Spinal cord (tissue), 10 donors: ENCODE measurements at places on chromosomes 7 and 10. TPM values are rescaled to one million over a fixed set of nuclear protein-coding genes. Genes with fewer than 3 reads are reported as not detected.
A peak's percentile ranks its signal among the peaks of the same experiment; 100 is the strongest.

GRCh38 chr10:104323085-104323484, 15.2 kb downstream of the ITPRIP start:
- H3K36me3 ChIP-seq = peaks cover 4% of the 10 kb centered on the region
- H3K27me3 ChIP-seq = no peaks in the 10 kb centered on the region
- peaks cover 79% of the 10 kb centered on the region for H3K4me1 ChIP-seq
- no peak overlapping the region for H3K27ac ChIP-seq

DNA sequence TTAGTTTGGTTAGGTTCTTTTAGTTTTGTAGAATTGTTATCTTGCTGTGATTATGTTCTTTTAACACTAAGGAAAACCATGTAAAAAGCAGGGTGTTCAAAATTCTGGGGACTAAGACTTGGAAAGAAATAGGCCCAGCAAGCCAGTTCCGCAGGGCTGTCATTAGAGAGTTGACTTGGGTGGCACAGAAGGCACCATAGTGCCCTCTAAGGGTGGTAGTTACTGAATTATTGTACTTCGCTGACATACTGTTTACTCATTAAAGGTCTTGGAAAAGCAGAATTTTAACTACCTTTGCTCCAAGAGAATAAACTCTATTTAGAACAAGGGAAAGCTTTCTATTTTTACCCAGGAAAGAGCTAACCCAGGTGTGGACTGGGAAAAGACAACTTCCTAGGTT, 86.5 kb downstream of the OTUD1 start:
- H3K27me3 ChIP-seq = no peaks in the 10 kb centered on the region
- H3K36me3 ChIP-seq = no peaks in the 10 kb centered on the region
- H3K4me1 ChIP-seq = no peaks in the 10 kb centered on the region
- no peak overlapping the region for H3K27ac ChIP-seq

GRCh38 chr7:152674860-152675758, 832 bp downstream of the XRCC2 start:
- H3K36me3 ChIP-seq = no peaks in the 10 kb centered on the region
- H3K4me1 ChIP-seq = peaks cover 9% of the 10 kb centered on the region
- H3K27ac ChIP-seq = no peak overlapping the region
- no peak for DNase-seq
- peak overlapping the region; percentile 61 for H3K4me3 ChIP-seq

- H3K4me3 ChIP-seq = peak overlapping the region; percentile 71
- DNase-seq = no peak
- no peaks in the 10 kb centered on the region for H3K27me3 ChIP-seq
- peak overlapping the region; percentile 45 for H3K27ac ChIP-seq
- H3K36me3 ChIP-seq = no peaks in the 10 kb centered on the region
Measured at GRCh38 chr7:55570939-55571338, 1.4 kb downstream of the VOPP1 start.

DNA sequence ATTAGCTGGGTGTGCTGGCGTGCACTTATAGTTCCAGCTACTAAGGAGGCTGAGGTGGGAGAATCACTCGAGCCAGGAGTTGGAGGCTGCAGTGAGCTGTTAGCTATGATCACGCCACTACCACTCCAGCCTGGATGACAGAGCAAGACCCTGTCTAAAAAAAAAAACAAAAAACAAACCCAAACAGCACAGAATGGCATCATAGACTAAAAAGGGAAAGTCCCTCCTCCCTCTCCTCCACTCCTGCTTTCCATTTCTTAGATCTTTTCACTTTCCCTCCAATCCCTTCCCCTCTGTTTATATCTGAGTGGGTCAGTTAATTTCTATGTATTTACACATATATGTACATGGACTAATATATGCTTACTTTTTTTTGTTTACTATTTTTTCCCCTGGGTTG, 10.4 kb upstream of the PIP4K2A start:
- DNase-seq = no peak
- no peak overlapping the region for H3K4me3 ChIP-seq
- H3K27ac ChIP-seq = no peak overlapping the region
- H3K4me1 ChIP-seq = no peaks in the 10 kb centered on the region

GRCh38 chr10:24419066-24419465, 210.1 kb downstream of the KIAA1217 start:
- H3K27me3 ChIP-seq = no peaks in the 10 kb centered on the region
- H3K4me3 ChIP-seq = no peak overlapping the region

DNA sequence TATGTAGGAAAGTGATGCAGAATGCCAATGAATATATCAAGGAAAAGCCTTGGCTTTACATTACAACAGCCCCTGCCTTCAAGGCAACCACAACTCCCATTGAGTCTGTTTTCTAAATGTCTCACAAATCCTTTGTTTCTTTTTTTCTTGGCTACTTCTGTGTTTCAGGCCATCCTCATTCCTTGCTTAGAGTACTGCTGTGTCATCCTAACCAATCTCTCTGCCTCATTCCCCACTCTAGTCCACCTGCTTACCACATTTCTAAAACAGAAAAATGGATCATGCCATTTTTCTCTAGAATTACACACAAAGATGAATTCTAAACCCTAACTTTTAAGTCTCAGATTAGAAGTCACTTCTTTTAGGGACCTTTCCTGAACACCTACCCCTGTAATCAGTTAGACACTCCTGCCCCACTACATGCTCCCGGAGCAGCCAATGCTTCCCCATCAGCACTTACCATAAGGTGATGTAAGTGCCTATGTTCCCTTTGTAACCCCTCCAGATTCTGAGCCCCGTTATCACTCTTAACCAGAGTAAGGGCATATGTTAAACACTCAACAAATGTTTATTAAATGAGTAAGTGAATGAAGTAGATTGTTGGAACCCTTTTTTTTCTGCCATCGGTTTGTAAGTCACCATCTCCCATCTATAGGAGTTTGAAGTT, 2.8 kb downstream of the BORCS7 start:
- H3K36me3 ChIP-seq = peaks cover 9% of the 10 kb centered on the region
- no peak overlapping the region for H3K4me3 ChIP-seq
- no peak overlapping the region for H3K27ac ChIP-seq
- peaks cover 13% of the 10 kb centered on the region for H3K4me1 ChIP-seq
- no peak for DNase-seq

GRCh38 chr10:29823553-29824080, 188.8 kb upstream of the SVIL start:
- no peaks in the 10 kb centered on the region for H3K36me3 ChIP-seq
- no peak for DNase-seq

GRCh38 chr10:119395280-119396007, 147.1 kb downstream of the RGS10 start:
- H3K27ac ChIP-seq = no peak overlapping the region
- no peaks in the 10 kb centered on the region for H3K27me3 ChIP-seq
- peaks cover 34% of the 10 kb centered on the region for H3K4me1 ChIP-seq
- peaks cover 12% of the 10 kb centered on the region for H3K36me3 ChIP-seq
- no peak overlapping the region for H3K4me3 ChIP-seq
- DNase-seq = no peak

DNA sequence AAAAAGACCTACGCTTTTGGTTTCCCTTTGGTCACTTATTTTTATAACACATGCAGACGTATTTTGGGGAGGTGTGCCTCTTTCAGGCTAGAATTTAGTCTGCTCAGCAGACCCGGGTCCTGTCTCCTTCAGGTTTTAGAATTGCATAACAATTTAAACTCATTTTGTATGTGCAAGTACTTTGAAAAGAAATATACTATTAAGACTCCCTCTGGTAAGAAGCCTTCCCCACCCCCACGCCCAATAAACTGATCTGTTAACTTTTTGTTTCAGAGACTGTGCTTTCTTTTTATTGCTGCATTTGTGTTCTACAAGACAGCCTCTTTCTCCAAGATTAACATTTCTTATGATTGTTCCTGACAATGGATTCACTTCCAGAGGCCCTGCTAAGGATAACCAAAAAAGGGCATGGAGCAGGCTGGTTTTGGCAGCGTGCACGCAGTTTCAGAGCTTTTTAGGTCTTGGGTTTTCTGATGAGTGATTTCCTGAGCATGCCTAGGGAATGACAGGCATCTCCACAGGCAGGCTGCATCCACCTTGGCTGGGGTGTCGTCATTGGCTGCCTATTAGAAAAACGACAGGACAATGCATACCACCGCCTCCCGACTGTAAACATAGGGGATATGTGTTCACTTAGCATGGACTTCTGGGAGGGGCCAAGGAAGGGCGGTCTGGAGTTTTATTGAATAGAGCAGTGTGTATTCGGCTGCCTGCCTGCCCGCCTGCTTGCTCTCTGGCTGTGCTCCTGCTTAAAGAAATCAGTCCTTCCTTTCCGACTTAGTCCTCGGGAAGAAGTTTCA, at the start of gene CALD1:
Gene CALD1, plus strand, starts transcription at position 694 of the 800 bp plus-strand sequence. CDS start 88,100 bp downstream, outside the sequence.
- H3K27me3 ChIP-seq = no peaks in the 10 kb centered on the region
- H3K4me1 ChIP-seq = peaks cover 4% of the 10 kb centered on the region
- peak; percentile 84 for DNase-seq
- peak within 1 kb of the TSS; percentile 47 for H3K4me3 ChIP-seq
- peak within 1 kb of the TSS; percentile 84 for H3K27ac ChIP-seq

DNA sequence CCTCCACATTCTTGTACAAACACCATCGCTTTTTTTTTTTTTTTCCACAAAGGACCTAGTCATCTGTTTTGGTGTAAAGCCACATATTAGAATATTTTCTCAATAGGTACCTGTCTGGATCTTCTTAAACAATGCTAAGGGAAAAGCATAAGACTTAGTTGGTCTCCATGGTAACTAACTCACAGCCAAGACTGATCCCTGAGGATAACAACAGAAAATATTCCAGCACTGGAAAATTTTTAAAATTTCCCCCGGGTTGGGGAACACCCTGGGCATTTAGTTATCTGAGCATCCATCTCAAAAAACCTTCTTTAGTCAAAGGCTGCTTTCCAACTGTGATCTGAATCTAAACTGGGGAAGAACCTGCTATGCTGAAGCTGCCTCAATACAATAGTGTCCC, 43.7 kb upstream of the CCDC6 start:
- DNase-seq = no peak
- no peak overlapping the region for H3K27ac ChIP-seq
- H3K4me3 ChIP-seq = no peak overlapping the region

- H3K27ac ChIP-seq = no peak overlapping the region
- H3K4me3 ChIP-seq = no peak overlapping the region
- H3K27me3 ChIP-seq = no peaks in the 10 kb centered on the region
- peak; percentile 65 for DNase-seq
- no peaks in the 10 kb centered on the region for H3K4me1 ChIP-seq
Measured at GRCh38 chr7:29748286-29749099, 57.8 kb upstream of the WIPF3 start.

Gene MPP7
- 8.9 TPM for total RNA-seq

Gene CPA5
- total RNA-seq = 0.39 TPM

Gene LIPA
- 113 TPM for total RNA-seq

Gene CHAT
- total RNA-seq = 0.61 TPM

Gene GJD4
- total RNA-seq = 0.20 TPM

Gene ZNF853
- total RNA-seq = 14.8 TPM
